ENCODE measurements at places on chromosomes 7 and 10.

GRCh38 chr7:118053353-118053752, 130.6 kb upstream of the LSM8 start:
- no peak for DNase-seq

DNA sequence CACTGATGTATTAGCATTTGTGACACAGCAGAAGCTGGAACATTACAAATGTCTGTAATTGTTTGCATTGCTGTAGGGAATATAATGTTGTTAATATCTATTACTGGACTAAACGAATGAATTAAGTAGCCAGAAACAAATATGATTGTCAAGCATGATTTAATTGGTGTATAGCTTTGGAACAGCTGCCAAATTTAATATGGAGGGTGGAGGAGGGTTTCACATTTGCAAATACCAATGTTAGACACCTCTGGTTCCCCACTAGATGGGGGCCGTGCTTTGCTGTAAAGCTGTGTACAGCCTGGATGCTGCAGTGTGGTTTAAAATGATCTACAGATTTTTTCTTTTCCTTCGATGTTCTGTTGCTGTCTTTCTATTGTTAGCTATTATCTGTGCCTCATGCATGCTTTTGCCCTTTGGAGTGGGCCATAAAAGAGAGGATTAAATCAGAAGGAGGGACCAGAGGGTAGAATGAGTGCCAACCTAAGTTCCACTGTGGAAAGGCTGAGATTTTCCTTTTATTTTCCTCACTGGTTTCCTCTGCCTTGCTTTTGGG, 23.1 kb downstream of the DNAJB9 start:
- no peak for DNase-seq

DNA sequence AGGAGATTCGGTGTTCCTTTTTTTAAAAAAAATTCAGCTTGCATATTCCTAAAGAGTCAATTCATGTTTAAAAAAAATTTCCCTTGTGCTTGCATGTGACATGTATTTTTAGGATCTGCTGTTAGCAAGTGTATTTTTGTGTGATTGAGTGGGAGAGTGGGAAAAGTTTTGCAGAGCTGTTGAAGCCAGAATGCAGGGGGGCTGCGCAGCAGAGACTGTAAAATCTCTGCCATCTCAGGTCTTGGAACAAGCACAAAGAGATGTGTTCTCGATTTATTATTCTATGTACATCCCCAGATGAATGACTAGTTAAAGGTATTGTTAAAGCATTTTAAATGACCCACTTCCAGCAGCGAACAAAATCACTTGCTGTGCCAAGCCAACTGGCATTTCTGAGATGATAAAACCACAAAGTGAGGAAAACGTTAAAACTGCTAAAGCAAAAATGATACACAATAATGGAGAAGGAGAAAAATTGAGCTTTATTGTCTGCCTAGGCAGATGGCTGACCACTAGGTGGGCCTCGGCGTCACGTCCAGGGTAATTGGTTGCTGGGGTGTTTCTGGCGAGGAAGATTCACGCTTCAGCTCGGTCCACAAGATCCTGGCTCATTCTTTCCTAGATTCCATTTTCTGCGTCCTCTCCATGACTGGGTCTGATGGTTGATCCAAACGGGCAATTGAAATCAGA, 67.0 kb upstream of the ATRNL1 start:
- no peak for DNase-seq

DNA sequence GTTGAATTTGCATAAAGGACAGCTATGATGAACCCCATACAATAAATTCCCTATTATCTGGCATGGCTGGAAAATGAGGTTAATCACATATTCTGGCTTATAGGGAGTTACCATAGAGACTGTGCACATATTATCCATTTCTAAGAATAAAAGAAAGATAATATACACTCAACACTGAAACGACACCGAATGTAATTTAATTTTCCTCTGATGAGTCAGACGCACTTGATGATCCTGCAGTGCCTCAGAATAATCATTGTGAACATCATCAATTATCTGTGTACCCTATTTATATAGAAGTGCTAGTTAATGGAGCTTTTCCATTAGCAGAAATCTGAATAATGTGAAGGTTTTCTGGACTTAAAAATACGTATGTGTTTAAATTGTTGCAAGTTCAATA, 60.2 kb downstream of the SGCE start:
- DNase-seq: no peak

DNA sequence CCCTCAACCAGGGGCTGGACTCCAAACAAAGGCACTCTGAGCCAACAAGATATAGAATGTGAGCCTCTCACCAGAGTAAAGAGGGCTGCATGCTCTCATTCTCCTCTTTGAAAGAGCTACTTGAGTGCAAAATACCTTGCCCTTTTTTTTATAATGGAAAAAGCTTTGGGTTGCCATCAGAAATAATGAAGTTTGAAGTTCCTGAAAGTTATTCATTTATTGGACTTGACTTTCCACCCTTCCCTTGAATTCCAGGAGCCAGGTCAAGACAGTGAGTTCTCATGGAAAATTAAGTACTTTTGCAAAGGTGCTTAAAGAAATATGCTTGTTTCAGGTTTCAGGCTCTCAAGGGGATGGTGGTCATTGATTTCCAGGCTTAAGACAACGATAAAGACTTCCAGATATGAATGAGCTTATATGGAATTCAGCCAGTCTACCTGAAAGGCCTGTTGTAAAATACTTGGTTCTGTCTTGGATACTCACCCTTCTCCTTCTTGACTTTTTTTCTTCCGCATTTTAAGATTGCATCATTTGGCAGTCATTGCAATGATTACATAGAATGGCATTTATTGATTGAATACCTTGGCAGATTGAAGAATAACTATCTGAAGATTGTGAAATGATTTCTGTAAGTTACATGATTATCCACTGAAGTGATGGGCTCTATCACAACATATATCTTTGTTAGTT, 696.4 kb downstream of the INHBA start:
- DNase-seq: no peak

DNA sequence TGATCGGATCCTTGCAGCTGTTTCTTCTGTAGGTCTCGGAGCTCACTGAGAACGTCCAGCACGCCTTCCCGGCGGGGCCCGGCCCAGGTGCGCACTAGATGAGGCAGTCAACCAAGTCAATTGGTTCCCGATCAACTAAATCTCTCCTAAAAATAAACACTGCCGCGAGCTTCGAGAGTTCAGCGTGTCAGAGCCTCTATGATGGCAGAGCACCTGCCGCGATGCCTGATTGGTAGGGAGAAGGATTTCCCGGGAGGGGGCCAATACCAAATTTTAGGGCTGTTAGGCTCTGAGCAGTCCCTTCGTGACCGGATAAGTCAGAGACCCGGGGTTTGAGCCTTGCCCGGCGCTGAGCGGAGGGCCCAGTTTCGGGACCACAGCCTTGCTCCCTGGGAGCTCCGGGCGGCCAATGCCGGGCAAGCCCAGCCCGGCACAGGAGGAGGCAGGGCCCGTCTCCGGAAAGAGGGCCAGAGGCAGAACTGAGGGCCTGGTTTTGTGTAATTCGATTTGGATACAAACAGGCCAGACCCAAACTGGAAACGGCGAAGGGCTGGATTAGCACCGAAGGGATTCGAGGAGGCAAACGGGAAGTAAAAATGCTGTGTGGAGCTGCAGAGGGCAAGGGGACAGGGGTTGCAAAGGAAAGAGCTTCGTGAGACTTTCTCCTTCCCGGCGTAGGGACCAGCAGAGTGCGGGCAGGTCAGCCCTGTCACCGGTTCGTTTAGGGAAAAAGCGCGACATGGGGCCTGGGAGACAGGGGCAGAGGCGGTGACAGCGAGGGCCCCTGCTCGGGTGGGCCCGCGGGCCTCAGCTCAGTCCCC, 569 bp downstream of the SLC26A5 start:
- no peak for DNase-seq

DNA sequence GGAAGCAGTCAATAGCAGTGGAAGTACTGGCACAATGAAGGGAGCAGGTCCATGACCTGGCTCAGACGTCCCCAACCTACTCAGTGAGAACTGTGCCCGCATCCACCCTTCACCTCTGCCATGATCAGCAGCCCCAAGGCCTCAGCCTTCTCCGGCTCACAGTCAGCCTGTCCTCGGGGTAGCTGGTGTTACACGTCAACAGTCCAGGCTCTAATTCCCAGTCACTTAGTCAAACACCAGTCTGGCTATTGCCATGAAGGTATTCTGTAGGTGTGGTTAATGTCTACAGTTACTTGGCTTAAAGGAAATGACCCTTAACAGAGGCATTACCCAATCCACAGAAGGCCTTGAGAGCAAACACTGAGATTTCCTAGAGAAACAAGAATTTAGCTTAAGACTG, 49.1 kb downstream of the GRB10 start:
- DNase-seq: no peak

GRCh38 chr10:103699611-103700435, 155.6 kb downstream of the SH3PXD2A start:
- DNase-seq: no peak

- no peak for DNase-seq
Observed at GRCh38 chr7:44713680-44714335, 34.8 kb upstream of the ZMIZ2 start.

DNA sequence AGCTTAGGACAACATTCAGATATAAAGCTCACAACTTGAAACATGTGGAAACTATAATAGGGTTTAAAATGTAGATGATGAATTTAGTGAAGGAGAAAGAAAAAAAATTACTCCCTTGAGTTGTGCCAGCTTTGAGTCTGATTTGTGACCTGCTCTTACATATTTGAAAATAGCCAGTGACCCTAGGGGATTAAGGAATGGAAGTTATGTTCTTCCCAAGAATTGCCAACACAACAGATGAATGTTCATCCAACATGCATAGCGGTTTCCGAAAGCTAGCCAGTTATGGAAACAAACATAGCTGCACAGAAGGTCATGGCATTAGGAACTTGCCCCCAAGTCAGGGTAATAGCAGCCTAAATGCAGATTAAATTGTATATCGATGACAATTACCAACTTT, 10.8 kb downstream of the TMEM196 start:
- DNase-seq: no peak

- no peak for DNase-seq
Observed at GRCh38 chr10:100645613-100646392, 99.6 kb upstream of the PAX2 start.

Measured in GM12864 (cell line).